ENCODE measurements at places on chromosomes 5 and 9.

DNA sequence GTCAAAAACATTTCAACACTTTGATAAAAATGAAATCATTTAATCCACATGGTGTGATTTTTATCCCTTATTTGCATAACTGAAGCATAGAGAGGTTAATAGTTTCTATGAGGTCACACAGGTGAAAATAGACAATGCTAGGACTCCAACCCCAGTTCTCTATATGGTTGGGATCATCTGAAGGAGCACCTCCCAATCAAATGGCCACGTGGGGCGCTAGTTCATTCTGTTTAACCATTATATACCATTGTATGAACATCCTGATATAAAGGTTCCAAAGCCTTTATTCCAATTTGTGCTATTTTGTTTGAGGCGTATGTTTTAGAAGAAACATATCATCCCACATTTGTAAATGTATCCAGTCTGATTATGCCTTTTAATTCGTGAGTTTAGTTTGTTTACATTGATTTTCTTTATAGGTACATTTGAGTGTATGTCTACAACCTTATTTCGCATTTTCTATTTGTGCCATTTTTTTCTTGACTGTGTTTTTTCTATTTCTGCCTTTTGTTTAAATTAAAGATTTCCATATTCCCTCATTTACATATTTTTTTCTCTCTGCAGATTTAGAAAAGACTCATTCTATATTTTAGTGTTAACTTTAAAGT, 1092.0 kb downstream of the MAT2B start:
- no peak for DNase-seq

- DNase-seq = no peak
These were observed 242.0 kb downstream of the AUH start for GRCh38 chr9:91119679-91120078.

- no peak for DNase-seq
These were observed 184.8 kb upstream of the RASEF start for GRCh38 chr9:83247732-83248131.

DNA sequence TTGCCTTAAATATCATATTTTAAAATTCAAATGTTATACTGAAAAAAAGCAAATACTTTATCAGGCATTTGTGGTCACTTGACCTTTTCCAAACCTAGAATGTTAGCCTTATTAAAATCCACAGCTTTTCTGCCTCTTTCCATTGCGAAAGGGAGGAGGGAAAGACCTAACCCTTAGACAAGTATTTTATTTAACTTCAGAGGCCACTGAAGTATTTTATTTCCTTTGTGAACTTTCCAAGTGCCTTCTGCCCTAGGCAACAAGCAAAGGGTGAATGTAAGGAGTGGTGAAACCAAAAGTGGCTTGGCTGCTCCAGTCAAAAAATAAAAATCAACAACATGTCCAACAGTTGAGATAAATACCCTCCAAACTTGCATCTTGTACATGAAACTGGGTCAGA, 376.1 kb downstream of the EFNA5 start:
- DNase-seq = no peak

GRCh38 chr5:140297283-140297682, 5.6 kb downstream of the PFDN1 start:
- no peak for DNase-seq

DNA sequence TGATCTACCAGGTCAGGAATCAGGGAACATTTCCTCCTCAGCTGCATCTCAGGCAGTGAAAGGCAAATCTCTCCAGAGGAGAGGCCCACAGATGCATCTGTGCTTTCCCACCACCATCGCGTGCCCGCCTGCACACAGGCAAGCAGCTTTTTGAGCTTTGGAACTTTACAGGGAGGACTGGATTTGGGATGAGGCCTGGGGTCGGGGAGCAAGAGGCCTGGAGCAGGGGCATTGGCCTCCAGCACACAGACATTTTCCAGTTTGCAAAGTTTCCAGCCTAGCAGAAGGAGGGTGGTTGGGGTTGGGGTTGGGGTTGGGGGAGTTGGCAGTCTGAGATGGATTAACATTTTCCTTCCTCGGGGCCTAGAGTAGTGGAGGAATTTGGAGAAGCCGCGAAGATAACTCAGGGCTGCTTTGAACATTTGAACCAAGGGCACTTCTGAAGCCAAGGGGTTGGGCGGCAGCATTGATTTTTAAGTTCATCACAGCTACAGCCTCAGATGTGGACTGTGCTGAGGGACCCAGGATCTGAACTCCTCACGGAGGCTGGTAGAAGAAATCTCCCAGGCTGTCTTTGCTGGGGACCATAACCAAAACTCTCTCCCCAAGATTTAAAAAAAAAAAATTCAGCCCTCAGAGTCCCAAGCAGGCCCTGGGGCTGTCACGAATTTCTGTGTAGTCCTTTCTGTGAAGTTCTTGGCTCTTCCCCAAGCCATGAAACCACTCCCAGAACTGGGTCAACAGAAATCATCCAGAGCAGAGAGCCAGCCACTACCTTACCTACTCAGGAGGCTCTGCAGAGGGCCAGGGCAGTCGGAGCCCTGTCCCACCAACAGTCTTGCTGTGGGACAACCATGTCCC, 25.6 kb downstream of the C5orf15 start:
- DNase-seq = no peak

DNA sequence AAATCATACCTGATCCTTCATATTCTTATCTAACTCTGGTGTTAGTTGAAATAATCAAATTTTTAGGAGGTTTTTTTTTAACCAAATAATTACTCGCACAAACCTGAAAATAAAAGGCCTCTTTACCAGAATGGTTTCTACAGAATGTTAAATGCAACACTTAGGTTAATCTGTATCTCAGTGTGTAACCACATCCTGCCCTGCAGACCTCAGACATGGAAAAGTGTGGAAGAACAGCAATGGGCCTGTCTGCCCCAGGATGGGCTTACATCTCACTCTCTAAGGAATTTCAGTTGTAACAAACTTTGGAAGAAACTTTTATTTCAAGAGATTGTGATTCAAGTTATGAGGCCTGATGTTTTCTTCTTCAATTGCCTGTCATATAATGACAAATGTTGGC, 32.5 kb upstream of the MIER3 start:
- no peak for DNase-seq
